Activated T-helper 2 cell treated with anti-CD3 and anti-CD28 coated beads, Interferon-gamma antibody, Interleukin-2, Interleukin-4, amounts not matched to agents 10 μg/mL and 5 μg/mL and 100 μg/mL, durations not matched to agents 14 hours and 24 hours and 36 hours (primary cell): ENCODE measurements at places on chromosomes 12 and 14.

GRCh38 chr12:130846369-130846768, 7.3 kb upstream of the STX2 start:
- DNase-seq: no peak

GRCh38 chr12:108370415-108370814, 31.3 kb upstream of the CMKLR1 start:
- no peak for DNase-seq

DNA sequence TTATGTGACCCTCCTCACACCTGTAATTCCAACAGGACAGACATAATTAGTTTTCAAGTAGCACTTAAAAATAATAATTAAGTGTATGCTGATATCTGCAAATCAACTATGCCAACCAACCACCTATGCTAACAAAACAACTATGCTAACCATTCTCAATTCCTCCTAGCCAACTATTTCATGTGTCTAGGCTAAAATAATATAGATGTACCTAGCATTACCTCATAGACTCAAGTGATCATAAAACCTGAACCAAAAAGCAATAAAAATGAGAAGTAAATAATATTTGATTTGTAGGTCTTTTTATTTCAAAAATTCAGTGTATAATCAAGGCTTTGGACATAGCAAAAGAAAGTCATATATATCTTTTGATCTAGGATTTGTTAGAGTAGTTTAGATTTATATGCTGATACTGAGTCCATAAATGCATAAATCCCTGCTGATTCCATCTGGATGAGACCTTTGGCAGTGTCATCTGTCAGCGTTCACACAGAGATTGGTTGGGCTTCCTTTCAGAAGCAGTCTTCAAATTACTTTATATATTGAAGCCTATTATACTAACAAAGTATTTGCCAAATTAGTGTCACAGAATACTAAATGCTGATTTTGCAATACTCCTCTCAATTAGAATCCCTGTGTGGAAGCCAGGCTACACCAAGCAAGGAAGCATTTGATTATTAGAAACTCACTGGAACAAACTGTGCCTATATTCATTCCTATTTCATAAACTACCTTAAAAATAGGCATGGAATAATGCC, 101.4 kb upstream of the PPM1H start:
- no peak for DNase-seq

DNA sequence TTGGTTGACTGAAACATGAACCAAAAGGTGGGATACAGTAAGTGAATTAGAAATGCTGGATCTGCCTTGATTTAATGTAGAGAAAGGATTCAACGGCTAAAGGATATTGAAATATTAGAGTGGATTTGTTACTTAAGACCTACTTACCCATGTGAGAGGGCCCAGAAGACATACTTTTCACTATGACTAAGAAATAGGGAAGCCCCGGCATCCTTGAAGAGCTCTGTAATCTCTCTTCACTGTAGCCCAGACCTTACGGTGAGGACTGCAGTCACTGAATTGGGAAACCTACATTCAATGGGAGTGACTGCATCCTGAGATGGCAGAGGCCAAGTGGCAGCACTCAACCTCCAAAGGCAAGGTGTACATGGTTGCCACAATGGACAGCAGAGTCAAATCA, 52.5 kb downstream of the KANSL2 start:
- DNase-seq: no peak

- DNase-seq: no peak
Measured at GRCh38 chr12:71872401-71872800, 32.8 kb downstream of the TBC1D15 start.

DNA sequence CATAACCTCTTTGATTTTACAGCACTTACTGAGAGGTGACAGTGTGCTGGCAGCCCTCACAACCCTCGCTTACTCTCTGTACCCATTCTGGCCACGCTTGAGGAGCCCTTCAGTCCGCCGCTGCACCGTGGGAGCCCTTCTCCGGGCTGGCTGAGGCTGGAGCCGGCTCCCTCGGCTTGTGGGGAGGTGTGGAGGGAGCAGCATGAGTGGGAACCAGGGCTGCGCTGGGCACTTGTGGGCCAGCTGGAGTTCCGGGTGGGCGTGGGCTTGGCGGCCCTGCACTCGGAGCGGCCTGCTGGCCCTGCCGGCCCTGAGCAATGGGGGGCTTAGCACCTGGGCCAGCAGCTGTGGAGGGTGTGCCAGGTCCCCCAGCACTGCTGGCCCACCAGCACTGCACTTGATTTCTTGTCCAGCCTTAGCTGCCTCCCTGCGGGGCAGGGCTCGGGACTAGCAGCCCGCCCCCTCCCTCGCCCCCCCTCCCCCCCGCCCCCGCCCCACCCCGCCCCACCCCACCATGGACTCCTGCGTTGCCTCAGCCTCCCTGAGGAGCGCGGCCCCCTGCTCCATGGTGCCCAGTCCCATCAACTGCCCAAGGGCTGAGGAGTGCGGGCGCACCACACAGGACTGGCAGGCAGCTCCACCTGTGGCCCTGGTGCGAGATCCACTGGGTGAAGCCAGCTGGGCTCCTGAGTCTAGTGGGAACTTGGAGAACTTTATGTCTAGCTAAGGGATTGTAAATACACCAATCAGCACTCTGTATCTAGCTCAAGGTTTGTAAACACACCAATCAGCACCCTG, 9.9 kb downstream of the MDGA2 start:
- no peak for DNase-seq

GRCh38 chr12:8513256-8513655, at the start of gene CLEC4D:
Gene CLEC4D (plus strand): TSS chr12:8513503. CDS start chr12:8513733, 230 bp downstream.
- DNase-seq: no peak

GRCh38 chr12:93785249-93786010, 108.3 kb downstream of the CRADD start:
- DNase-seq: peak; percentile 37

- no peak for DNase-seq
Measured at GRCh38 chr14:21498540-21499526, 12.3 kb downstream of the METTL3 start.

- no peak for DNase-seq
Measured at GRCh38 chr12:52600071-52600470, 1.2 kb downstream of the KRT72 start.

GRCh38 chr14:72165229-72165698, 233.0 kb downstream of the RGS6 start:
- no peak for DNase-seq

DNA sequence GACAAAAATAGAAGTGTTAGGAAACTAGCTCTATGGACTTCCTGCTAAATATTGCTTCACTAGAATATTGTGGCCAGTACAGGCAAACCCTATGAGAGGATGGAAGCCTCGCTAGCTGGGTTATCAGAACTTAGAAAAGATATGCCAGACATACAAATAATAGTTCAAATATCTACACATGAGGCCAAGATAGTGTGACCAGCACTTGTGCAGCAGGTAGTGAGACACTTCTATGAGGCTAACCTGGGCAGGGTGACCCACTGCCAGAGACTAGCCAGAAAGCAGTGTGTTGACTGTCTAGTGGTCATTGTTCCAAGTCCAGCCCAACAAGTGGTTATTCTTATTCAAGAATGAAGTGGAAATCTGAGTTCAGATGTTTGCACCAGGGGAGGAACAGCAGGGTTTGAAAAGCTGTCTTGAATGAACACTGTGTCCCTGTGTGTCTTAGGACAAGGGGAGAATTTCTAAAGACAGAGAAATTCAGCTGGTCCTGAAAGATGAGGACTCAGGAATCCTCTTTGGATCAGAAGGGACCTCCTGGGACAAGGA, 16.3 kb downstream of the TSPAN8 start:
- no peak for DNase-seq

GRCh38 chr12:48037267-48037915, 33.1 kb upstream of the COL2A1 start:
- no peak for DNase-seq

DNA sequence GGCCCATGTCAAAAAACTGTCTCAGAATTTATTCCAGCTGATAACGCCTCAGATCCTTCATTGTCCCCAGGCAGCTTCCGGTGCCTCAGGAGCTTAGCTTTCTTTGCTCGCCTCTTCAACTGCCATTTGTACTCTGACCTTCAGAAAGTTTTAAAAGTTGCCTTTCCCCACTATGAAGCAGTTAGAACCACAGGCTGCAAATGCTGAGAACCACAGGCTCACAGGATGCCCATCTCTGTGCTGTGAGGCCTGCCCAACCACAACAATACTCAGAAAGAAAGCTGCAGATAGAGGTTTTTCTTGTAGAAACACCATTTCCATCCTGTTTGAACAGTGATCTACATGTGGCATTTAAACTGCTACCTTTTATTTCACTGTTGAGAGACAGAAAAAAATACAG, 131.1 kb downstream of the PRKCH start:
- peak; percentile 71 for DNase-seq

- no peak for DNase-seq
Measured at GRCh38 chr14:64947710-64948611, 5.4 kb upstream of the GPX2 start.
